ENCODE measurements at places on chromosomes 1 and 21.
A peak's percentile ranks its signal among the peaks of the same experiment; 100 is the strongest.

GRCh38 chr1:212457740-212458338, 25.1 kb downstream of the NENF start:
- peak; percentile 80 for DNase-seq

GRCh38 chr1:184563308-184563707, 176.5 kb downstream of the C1orf21 start:
- DNase-seq = no peak

- DNase-seq = no peak
Measured at GRCh38 chr1:41846625-41847405, 71.9 kb downstream of the HIVEP3 start.

GRCh38 chr1:231883382-231883781, 256.8 kb downstream of the DISC1 start:
- no peak for DNase-seq

- DNase-seq = no peak
Measured at GRCh38 chr1:210715072-210715471, 386.4 kb downstream of the HHAT start.

DNA sequence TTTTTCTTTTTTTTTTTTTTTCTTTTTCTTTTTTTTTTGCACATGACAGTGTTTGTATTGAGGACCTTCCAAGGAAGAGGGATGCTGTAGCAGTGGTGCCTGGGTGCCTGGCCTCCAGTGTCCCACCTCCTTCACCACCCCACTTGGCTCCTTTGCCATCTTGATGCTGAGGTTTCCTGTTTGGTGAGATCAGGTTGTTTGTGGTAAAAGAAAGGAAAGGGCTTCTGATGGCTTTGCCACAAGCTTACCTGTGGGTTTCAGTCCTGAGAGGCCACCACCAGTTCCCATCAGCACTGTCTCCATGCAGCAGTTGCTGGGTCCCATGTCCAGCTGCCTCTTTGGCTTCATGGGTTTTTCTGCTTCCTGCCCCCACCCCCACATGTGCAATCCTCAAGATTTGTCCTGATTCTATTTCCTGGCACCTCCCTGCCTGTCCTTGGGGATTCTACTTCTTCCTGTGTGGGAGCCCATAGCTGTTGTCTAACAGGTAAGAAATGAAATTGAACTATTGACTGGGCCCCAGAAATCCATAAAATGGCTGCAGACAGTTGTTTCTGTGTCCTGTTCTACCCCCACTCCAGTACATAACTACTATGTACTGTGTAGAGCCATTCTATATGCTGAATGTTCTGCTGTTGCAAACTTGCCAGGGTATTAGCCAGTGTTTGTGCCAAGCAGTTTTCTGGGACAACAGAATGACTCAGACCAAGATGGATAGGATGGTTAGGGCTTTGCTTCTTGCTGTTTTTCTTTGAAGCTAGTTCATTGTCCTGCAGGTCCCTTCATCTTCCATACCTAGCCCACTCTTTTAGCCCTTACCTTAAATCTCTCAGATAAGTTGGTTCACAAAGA, 4.2 kb upstream of the CCDC28B start:
- no peak for DNase-seq

DNA sequence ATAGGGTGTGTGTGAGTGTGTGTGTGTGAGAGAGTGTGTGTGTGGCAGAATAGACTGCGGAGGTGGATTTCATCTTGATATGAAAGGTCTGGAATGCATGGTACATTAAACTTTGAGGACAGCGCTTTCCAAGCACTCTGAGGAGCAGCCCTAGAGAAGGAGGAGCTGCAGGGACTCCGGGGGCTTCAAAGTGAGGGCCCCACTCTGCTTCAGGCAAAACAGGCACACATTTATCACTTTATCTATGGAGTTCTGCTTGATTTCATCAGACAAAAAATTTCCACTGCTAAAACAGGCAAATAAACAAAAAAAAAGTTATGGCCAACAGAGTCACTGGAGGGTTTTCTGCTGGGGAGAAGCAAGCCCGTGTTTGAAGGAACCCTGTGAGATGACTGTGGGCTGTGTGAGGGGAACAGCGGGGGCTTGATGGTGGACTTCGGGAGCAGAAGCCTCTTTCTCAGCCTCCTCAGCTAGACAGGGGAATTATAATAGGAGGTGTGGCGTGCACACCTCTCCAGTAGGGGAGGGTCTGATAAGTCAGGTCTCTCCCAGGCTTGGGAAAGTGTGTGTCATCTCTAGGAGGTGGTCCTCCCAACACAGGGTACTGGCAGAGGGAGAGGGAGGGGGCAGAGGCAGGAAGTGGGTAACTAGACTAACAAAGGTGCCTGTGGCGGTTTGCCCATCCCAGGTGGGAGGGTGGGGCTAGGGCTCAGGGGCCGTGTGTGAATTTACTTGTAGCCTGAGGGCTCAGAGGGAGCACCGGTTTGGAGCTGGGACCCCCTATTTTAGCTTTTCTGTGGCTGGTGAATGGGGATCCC, 18.3 kb upstream of the HDAC1 start:
- no peak for DNase-seq

DNA sequence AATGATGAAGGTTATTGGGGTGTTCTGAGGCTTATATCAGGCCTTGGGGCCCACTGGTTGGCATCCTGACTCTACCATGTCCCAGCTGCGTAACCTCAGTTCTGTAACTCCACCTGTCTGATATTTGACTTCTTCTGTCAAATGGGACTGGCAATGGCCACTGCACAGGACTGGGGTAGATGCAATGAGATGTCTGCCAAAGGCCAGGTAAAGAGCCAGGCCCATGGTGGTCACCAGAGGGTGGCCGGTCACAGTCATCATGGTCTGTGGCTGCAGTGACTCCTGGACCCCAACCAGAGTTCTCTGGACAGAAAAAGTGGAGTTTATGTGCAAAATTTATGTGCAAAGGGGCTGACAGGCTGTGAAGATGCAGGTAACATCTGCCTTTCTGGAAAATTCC, 173.3 kb downstream of the PTPRU start:
- DNase-seq = no peak

GRCh38 chr1:162997499-162998285, 71.5 kb upstream of the RGS4 start:
- DNase-seq = no peak

GRCh38 chr1:34290831-34291230, 114.1 kb downstream of the C1orf94 start:
- DNase-seq = no peak

GRCh38 chr1:75630998-75631397, 20.1 kb upstream of the SLC44A5 start:
- DNase-seq = no peak

GRCh38 chr1:245444945-245445344, 290.2 kb downstream of the KIF26B start:
- no peak for DNase-seq

DNA sequence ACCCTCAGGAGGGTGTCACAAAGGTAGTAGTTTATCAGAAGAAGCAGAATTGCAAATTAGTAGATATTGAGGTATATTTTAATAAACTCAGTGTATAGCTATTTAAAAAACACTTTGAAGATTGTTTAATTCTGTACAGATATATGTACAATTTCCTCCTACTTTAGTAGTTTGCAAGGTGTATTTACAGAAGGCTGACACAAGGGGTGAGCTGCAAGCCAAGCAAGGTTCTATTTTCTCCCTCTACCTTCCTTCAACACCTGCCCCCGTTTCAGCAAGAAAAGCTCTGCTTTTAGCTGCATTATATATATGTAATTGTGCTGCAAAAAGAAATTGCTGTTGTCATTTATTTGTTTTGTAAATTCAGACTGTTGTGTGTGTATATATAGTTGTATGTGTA, 674.2 kb upstream of the PKN2 start:
- no peak for DNase-seq

GRCh38 chr1:226654668-226655055, 84.4 kb downstream of the ITPKB start:
- DNase-seq = no peak

DNA sequence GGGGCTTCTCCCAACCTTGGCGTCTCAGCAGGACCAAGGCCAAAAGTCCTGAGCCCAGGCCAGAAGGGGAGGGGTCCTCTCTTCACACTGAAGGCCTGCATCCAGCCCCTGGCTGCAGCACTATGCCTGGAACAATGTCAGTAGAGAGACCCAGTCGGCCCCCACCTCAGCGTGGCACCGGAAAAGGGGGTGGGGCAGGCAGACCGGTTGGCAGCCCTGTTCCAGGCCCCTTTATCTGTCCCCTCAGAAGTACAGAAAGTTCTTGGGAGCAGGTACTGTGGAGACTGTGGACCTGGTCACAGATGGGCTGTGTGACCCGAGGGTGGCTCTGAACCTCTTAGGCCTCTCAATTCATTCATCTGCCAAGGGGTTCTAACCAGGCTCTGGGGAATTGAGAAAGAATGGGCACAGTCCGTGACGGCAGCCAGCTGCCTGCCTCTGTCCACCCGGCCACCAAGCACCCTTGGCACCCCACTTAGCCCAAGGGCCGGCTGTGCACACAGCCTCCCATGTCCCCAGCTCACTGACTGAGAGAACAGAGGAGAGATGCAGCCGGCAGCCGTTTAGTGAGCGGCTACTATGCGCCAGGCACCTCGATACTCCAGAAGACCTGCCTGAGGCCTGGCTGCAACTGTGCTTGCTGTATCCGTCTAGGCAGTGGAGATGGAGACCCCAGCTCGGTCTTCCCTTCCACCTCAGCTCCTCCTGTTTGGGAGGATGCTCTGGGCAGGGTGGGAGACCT, 23.9 kb downstream of the RUNX3 start:
- no peak for DNase-seq

DNA sequence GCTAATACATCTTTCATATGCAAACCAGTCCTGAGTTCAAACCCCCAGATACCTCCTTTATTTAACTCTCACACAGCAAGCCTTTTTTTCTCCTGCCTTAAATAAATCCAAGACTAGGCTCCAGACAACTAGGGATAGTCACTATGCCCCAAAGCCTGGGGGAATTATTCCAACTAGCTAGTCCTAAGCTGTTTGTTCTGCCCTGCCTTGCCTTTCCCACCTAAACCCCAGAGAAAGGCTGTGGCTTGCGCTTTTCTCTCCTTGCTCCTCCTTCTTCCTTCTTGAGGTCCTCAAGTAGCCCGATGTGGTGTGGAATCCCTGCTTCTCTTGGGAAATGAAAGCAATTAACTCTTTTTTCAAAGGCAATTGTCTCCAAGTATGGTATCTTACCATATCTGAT, 31.8 kb downstream of the C1orf87 start:
- no peak for DNase-seq

- peak; percentile 20 for DNase-seq
Measured at GRCh38 chr1:150562446-150563339, 13.5 kb downstream of the ADAMTSL4 start.
